Dorsolateral prefrontal cortex (tissue), 122 donors: ENCODE measurements at places on chromosomes 5 and 9. TPM values are rescaled to one million over a fixed set of nuclear protein-coding genes. Genes with fewer than 3 reads are reported as not detected.

DNA sequence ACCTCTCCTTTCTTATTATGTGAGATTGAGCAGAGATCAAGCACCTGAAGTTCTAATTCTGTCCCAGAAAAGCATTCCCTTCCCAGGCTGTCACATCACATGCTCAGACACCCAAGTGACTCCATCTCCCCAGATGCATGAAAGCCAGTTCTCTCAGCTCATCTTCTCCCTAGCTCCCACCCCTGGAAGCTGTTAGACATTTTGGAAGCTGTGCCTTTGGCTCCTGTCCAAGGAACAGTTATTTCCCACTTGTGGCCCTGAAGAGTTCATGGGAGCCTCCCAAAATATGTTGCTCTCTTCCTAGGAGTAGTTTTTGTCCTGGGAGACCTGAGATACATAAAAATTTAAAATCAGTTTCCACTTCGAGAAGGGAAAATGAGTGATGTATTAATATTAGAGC, 161.4 kb upstream of the GAS1 start:
- DNase-seq = no peak

SOHLH1 gene
- total RNA-seq = 29.0 TPM

- no peak for DNase-seq
Measured at GRCh38 chr5:143435210-143435657, 31.7 kb upstream of the NR3C1 start.

- no peak for DNase-seq
Measured at GRCh38 chr9:15329539-15330109, 22.6 kb upstream of the TTC39B start.

IL4 gene
- not detected for total RNA-seq

- peak; percentile 59 for DNase-seq
Measured at GRCh38 chr5:132496631-132497487, 6.3 kb upstream of the IRF1 start.

GRCh38 chr9:117945286-117945685, 241.1 kb downstream of the TLR4 start:
- DNase-seq = no peak

PFN3 gene
- not detected for total RNA-seq

- DNase-seq = no peak
Measured at GRCh38 chr9:131303381-131304321, 14.1 kb downstream of the PLPP7 start.

PBX3 gene
- total RNA-seq = 14.7 TPM

SLC36A3 gene
- total RNA-seq = not detected

ARID3C gene
- not detected for total RNA-seq

GRCh38 chr9:16085167-16085726, 532.4 kb downstream of the CCDC171 start:
- no peak for DNase-seq

DNA sequence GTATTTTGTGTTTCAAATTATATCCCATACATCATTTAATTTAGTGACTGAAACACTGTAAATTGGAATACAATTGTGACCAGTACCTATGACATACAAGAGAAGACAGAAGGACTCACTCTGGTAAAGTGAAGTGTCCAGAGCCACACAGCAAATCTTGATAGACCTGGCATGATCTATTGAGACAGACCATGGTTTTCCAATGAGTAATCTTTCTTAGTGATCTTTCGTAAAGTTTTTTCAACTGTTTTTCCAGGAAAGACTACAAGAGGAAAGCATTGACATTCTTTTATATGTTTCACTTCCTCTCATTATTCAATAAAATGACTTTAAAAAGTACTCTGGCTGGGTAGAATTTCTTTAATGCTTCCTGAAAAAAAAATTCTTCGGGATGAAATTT, 43.3 kb upstream of the ALDH1A1 start:
- no peak for DNase-seq

DNA sequence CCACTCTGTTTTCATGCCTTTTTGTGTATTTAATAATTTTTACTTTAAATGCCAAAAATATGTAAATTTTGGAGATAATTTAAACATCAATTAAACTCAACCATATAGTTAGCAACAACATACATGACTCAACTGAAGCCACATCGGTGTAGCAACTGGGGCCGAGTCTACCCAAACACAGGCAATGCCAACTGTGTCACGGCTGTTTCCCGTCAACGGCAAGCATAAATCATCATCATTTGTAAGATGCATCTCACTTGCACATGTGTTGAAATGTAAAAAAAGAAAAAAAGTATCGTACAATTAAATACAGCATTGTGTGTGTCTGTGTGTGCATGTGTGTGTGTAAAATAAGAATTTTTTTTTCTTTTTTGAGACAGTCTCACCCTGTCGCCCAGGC, 160.1 kb upstream of the TAS2R1 start:
- DNase-seq = no peak

- DNase-seq = no peak
Measured at GRCh38 chr9:17824191-17824590, 245.3 kb downstream of the SH3GL2 start.

KIAA0825 gene
- total RNA-seq = 8.2 TPM

DNA sequence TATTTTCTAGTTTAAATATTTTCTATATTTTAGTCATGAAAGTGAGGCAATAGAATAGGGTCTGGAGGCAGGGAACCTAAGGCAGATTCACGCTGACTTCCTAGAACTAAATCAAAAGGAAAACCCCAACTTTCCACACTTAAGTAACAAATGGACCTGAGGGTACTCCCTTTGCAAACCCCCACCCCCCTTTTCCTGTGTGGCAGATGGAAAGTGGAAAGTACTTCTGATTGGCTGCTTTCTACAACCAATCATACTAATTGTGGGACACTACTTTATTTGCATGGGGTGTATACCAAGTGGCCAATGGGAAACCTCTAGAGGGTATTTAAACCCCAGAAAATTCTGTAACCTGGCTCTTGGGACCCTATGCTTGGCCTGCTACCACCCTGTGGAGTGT, 4.8 kb upstream of the CENPH start:
- DNase-seq = no peak

ESM1 gene
- not detected for total RNA-seq

GRCh38 chr5:82984786-82985735, 92.1 kb downstream of the TMEM167A start:
- DNase-seq = no peak

FAM169A gene
- 81.1 TPM for total RNA-seq

ADAMTSL2 gene
- total RNA-seq = 12.3 TPM

DNA sequence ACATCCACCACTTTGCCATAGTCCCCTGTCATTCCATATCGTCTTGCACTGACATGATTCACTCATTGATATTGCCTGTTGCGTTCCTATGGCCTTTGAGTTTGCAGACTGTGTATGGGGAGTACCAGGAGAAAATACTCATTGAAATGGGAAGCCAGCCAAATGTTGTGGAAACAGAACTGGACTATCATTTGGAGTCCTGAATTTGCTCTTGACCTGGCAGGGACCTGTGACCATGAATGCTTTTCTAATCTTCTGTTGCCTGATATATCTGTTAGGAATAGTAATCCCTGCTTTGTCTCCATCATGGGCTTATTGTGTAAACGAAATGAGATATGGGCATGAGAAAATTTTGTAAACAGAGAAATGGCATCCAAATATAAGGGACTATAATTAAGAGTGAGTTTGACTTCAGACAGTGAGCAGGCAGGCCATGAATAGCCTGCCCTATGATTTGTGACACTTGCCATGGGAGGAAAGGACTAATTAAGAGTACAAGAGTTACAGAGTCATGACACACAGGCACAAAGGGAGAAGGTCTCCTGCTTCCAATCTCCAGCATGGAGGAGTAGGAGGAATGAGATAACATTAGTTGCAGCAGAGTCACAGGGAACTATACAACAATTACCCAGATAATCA, 572.9 kb upstream of the SGCD start:
- no peak for DNase-seq

ADRA1B gene
- 11.0 TPM for total RNA-seq

- DNase-seq = no peak
Measured at GRCh38 chr5:151067632-151068432, 13.0 kb downstream of the TNIP1 start.

DNA sequence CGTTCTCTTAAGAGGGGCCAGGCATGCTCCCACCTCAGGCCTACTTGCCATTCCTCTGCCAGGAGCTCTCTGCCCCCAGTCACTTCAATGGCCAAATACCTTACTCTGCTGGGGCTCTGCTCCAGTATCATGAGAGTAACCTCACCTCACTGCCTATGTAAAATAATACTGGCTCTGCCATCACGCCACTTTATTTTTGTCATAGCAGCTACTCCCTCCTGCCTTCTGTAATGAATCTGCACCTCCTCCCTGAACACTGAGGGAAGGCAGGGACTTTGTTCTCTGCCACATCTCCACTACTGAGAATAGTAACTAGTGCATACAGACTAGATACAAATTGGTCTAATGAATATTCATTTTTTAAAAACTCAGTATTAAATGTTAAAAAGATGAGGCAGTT, 33.8 kb downstream of the MACROH2A1 start:
- no peak for DNase-seq

DNA sequence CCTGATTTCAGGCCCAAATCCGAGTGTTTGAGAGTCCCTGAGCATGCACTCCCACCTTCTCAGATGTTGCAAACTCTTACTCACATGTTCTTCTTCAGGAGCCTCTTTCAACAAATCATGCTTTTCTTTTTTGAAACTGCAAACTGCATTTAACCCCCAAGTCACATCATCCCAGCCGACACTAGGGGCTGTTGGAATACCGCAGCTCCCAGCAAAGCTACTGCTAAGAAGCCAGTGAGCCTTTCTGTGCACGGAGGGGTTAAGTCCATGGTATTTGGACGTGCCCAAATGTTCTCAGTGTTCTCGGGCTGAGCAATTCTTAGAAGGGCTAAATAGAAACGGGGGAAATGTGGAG, 282.9 kb downstream of the NFIB start:
- no peak for DNase-seq

- DNase-seq = no peak
Measured at GRCh38 chr5:11992518-11992917, 88.3 kb upstream of the CTNND2 start.

DNA sequence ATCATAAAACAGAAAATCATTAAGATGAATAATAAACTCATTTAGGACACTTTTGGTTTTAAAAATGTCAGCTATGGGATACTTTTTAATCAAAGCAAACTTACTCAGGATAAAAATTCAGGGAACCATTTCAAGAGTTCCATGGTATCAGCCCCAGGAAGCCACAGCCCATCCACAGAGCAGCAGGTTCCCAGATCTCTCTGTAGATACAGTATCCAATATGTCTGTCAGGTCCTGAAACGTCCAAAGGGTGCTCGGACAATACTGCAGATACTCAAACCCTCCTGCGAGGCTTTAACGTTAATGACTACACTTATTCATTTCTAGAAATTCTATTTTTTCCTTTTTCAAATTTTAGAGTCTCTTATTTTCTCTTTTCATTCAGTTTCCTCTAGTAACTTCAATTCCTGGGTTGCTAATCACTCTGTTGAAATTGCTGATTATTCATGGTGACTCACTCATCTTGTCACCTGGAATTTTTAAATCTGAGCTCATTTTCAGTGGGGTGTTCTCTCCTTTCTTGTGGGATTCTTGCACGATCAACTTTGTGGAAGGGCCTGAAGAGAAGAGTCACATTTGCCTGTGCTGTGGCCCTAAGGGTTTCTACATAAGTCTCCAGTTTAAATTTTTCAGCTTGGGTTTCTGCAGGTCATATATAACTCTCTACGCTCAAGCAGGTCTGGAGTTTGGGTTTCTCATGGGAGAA, 435.8 kb downstream of the CTNND2 start:
- DNase-seq = no peak

- no peak for DNase-seq
Measured at GRCh38 chr9:82560457-82560904, 502.5 kb downstream of the RASEF start.

- no peak for DNase-seq
Measured at GRCh38 chr5:149938279-149938678, 6.3 kb downstream of the PDE6A start.

DNA sequence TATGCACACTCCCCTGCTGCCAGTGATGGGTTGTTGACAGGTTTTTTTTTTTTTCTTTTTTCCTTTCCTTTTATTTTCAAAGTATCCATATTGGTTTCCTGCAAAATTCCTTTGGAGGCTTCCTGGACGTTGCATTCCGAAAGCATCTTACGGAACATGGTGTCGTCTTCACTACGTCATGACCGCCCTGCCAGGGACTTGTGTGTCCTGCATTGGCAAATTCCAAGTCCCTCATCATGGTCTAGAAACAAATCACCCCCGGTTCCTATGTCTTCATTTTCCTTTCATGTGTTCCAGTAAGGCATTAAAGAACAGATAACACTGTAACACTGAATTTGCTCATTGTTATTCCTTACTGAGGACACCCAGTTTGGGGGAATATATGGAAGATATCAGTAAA, 35.0 kb upstream of the ADAMTSL1 start:
- DNase-seq = no peak

NR2F1-AS1 gene
- total RNA-seq = 106 TPM

HMGCR gene
- 90.7 TPM for total RNA-seq

GRCh38 chr5:91401175-91401574, 18.1 kb upstream of the ARRDC3 start:
- no peak for DNase-seq

GRCh38 chr5:27242258-27242626, 203.9 kb upstream of the CDH9 start:
- DNase-seq = no peak

PDZD2 gene
- 146 TPM for total RNA-seq

- DNase-seq = peak; percentile 71
Measured at GRCh38 chr9:38694676-38695075, 25.3 kb downstream of the FAM240B start.

GRCh38 chr5:149543361-149544027, 7.7 kb downstream of the CSNK1A1 start:
- DNase-seq = no peak

PCDHGA4 gene
- 8.5 TPM for total RNA-seq

MRPS27 gene
- 38.6 TPM for total RNA-seq

NINJ1 gene
- total RNA-seq = 37.8 TPM

GRCh38 chr9:90873422-90873821, 71.8 kb downstream of the SYK start:
- no peak for DNase-seq

TRPM6 gene
- 2.9 TPM for total RNA-seq

- DNase-seq = no peak
Measured at GRCh38 chr9:109560470-109561132, 62.5 kb upstream of the PTPN3 start.

PCDHB16 gene
- 6.5 TPM for total RNA-seq
